CD4-positive, alpha-beta T cell treated with Interleukin-2 at 100 ng/mL for 4 hours (primary cell): ENCODE measurements at places on chromosomes 11 and 22.

- peak; percentile 48 for DNase-seq
Measured at GRCh38 chr11:3950996-3951660, 95.7 kb downstream of the STIM1 start.

DNA sequence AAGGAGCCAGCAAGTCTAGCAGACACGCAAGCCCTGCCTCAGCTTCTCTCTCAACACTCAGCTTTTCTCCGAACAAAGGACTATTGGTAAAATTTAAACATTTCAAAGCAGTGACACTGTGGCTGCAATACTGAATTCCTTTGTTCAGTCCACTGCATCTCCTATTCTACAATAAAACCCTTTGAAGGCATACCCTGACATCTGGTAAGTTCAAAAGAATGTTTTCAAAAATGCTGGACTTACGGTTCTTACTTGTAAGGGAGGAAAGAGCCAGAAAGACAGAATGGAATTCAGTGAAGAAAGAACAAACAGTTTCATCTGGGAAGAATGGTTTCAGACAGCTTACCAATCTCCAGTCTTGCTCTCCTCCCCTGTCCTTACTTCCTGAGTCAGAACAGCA, 12.7 kb upstream of the OR8K1 start:
- DNase-seq: no peak

DNA sequence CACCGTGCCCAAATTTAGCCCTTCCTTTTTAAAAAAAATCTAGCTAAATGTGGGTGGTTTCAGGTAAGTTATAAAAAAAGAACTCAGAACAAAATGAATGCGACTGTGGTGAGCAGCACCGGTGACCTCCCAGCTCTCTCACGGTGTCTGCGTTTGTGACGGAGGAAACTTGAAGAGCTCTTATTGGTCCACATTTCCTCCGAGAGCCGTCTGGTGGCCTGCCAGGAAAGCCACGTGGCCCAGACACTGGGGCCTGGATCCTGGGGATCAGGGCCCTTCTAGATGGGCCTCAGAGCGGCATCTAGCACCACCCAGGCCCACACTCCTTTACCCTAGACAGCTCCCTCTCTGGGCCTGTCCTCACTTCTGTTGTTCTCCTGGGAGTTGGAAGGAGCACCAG, 39.5 kb downstream of the B3GAT1 start:
- no peak for DNase-seq

- no peak for DNase-seq
Measured at GRCh38 chr11:69157822-69158231, 2.1 kb downstream of the SMIM38 start.

DNA sequence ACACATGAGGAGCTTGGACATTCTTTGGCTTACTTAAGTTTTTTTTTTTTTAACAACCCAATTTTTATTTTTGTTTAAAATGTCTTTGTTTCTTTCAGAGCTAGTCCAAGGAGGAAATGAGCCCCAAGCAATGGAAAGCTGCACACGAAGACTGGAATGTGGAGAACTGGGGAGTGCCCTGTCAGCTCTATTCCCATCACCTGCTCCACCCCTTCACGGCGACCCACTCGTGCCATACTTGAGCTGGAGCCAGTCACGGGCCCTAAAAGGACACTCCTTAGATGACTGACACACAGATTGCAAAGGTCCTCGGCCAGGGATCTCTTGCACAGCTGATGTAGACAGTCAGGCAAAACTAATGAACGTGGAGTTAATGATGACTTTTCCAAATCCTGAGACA, 10.6 kb upstream of the SLC25A18 start:
- no peak for DNase-seq

- peak; percentile 24 for DNase-seq
Measured at GRCh38 chr11:32333320-32333991, 101.9 kb downstream of the WT1 start.
